Right renal cortex interstitium (tissue), 3 donors: ENCODE measurements at places on chromosomes 6 and 20.

DNA sequence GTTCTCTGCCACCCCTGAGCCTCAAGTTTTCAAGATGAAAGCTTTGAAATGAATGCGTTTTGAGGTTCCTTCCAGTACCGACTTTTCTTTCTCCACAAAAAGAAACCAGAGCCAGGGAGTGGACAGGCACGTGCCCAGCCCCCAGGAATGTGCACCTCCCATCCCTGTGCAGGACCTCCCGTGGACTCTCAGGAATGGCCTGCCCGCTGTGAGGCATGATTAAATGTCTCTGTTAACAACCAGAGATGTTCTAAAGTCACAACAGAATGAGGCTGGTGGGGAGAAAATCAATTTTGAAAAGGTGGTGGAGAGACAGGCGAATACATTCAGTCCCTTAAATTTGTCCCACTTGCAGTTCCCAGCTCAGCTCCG is 1.5 kb downstream of the TGM3 start:
- DNase-seq: no peak

DNA sequence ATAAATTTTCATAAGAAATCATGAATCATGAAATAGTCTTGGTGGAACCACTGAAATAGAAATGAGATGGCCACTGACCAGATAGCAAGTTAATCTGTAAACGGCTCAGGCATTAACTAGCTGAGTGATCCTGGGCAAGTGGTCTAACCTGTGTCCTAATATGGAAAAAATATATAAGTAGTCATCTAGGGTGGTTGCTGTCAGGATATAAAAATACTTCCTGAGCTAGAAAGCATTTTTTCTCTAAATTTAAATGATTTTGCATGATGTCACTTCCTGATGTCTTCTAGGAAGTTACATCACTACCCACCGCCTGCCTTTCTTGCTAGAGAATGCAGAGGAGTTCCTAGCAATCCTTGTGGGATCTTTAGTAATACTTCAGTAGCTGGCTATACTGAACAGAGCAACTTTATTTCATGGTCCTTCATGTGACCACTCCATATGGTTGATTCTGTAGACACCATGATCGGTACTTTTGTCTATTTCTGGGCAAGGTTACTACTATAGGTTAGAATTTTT is 228.1 kb upstream of the CEP162 start:
- no peak for DNase-seq

GRCh38 chr20:48483334-48484066 is 344.3 kb downstream of the PREX1 start:
- no peak for DNase-seq

DNA sequence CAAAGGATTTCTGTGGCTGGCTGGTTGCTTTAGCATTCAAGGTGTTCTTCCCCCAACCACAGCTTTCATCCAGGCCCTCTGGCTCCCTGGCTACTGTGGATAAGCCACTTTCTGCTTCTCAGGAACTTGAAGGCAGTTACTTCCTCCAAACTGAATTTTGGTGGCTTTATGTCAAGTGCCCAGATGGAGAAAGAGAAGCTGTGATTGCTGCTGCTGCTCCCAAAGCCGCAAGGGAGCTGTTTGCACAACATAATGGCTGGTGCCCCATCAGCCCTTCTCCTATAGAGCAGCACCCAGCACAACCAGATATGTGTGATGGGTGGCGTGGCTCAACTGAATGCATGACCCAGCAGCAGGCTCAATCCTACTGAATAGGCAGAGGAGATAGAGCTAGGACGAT is 465.2 kb downstream of the MAFB start:
- DNase-seq: no peak

DNA sequence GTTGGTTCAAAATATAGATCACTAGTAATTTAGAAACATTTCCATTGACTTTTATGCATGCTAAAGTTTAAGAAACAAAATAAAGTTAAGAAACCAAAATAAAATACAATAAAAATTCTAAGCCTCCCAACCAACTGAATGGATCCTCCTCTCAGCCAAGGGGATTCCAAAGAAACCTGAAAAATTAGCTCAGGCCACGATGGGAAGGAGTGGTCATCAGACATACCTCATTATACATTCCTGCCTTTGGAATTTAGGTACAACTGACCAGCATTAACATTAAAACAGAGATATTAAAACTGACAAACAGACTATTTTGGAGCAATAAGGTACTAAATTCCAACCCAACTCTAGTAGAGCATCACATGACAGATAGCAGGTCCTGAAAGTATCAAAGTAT is 275.2 kb downstream of the PKHD1 start:
- DNase-seq: no peak

DNA sequence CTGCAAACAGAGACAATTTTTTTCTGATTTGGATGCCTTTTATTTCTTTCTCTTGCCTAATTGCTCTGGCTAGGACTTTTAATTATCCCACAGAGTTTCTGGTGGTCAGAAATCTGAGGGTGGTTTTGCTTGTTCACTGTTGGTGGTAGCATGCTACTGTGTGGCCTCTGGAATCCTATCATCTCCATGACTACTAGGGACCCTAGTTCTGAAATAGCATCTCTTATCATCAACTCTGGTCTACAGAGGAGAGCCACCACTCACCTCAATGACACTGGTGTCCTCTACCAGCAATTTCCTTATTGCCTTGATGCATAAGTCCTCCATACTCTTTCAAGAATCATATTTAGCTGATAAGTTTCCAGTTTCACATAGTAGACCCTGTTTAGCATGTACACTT is 27.5 kb upstream of the STX11 start:
- no peak for DNase-seq

DNA sequence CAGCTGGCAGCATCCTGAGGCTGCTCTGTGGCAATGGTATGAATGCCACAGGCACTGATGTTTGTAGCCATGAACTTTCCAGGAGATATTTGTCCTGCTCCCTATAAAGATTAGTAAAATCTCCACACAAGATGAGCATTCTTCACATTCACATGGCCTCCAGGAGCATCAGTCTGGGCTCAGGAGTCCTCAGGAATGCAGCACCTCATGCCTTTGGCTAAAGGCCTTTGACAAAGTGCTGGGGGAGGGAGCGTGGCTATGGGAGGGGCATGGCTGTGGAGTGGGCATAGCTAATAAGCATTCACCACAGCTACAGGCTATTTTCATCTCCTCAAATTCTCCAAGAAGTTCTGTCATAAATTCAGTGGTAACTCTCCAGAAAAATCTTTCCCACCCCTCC is 90.5 kb upstream of the LY86 start:
- no peak for DNase-seq

DNA sequence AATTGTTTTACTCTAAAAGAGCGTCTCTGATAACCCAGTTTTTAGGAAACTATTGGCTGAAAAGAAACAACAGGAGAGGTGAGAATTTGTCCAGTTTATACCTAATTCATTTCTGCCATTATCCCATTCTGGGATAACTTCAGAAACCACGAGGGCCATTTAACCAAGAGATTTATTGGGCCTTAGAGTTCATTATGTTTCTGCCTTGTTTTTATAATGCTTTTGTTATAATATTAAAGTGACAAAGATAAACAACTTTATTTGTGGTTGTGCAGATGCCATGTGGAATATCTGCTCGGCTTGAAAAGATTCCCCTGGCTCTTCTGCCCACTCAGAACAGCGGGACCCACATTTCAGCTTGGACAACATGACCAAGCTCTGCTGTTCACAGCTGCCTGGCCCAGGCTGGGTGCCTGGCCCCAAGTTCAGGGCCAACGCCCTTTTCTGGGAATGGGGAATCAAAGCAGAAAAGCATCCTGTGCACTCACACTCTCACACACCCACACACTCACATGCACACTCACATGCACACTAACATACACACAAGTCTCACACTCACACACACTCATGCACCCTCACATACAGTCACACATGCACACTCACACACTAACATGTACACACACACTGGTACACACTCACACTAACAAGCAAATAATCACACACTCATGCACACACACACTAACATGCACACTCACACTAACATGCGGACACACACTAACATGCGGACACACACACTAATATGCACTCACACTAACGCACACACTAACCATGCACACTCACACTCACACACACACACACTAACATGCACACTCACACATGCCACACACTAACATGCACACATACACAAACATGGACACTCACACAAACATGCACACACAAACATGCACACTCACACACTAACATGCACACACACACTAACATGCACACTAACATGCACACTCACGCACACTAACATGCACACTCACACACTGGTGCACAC is 86.7 kb upstream of the NEDD9 start:
- DNase-seq: no peak

- DNase-seq: no peak
Observed at GRCh38 chr6:127191716-127192115, 73.2 kb downstream of the RSPO3 start.

DNA sequence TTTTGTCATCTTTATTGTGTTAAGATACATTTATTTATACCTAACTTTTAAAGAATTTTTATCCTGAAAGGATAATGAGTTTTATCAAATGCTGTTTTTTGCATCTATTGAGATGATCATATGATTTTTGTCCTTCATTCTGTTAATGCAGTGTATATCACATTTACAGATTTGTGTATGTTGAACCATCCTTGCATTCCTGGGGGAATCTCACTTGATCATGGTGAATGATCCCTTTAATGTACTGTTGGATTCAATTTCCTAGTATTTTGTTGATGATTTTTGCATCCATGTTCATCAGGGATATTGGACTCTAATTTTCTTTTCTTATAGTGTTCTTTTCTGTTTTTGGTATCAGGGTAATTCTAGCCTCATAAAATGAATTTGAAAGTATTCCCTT is 38.5 kb upstream of the SLC22A3 start:
- no peak for DNase-seq

DNA sequence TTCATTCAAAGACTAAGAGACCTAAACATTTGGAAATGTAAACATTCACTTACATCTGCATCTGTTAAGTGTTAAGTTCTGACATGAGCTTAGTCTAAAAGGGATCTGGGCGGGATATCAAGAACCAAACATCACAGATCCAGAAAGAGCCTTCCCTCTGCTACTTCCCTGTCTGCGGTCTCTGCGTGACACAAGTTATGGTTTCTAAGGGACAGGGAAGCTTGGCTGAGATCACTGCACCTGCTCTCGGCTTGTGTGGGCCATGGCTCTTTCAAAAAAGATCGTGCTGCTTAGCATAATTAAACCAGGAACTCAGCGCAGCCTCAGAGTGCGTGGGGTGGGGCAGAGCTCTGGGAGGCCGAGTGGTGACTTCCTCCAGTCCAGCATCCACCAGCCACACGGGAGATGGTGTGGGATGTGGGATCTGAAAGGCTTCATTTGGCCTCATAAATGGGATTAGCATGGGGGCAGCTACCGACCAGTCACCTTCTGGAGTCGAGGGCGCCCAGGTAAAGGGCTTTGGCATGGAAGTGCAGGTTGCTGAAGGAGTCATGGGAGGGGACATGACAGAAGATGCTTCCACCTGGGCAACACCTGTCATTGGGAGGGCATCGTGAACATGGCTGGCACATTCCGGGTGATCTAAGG is 16.7 kb upstream of the RAMACL start:
- no peak for DNase-seq

DNA sequence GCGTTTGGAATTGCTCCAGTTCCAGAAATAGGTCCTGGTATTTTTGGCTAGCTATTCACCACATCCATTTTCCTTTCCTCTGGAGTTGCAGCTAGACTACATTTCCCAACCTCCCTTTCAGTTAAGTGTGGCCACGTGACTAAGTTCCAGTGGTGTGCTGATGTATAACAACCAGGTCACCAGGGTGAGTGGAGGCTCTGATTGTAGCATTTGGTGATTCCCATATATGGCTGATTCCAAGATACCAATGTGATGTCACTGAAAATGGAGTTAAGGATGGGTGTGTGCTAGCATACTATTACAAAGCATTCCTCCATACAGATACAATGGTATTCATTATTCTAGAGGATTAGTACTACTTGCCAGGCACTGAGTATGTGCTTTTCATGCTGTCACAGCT is 49.7 kb upstream of the STK35 start:
- DNase-seq: no peak

- no peak for DNase-seq
Observed at GRCh38 chr6:106256201-106256968, 69.2 kb downstream of the ATG5 start.

DNA sequence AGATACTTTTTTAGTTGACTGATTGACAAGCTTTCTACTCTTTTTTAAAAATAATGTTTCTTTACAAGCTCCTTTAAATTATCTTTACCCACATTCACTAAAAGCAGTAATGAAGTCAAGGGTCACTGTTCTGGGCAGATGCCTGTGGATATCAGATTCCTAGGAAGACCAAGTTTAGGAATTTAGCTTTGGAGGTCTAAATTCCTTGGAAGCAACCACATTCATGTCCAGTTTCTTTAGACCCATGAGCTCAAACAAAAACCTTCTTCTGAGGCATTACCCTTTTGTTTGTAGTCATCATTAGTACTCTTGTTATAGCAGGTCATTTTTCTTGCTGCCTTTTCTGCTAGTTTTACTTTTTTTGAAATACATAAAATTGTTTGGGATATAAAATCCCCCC is 462.9 kb upstream of the JAG1 start:
- no peak for DNase-seq

DNA sequence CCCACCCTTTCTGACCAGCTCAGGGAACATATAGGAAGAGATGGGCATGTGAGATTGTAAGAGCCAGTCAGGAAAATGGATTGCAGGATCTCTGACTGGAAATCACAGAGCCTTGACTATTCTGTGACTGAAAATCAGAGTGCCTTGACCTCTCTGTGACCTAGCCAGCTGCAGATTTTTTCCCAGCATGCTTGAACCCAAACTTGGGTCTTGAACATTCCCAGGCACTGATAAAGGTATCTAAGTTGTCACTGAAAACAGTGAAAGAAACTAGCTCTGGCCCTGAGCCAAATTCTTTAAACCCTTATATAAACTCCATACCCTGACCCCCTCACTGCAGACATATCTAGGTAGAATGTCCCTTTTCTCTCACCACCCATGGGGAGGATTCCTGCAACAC is 2.3 kb upstream of the ZNF165 start:
- DNase-seq: no peak

DNA sequence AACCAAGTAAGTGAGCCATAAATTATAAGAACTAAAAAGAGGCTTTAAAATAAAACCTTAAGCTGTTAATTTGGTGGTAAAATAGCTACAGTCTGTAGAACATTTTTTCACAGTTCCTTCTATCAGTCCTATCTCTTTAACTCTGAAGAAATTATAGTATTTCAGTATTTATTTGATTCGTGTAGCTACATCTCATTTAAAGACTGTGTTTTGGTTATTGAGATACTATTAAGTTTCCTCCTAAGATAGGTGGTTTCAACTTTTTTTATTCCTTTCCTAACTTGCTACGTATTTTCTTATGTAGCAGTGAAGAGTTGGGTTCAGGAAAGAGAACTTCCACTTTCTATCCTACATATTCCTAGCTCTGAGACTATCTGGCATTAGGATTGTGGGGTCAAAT is 97.2 kb downstream of the CD2AP start:
- no peak for DNase-seq
